ENCODE measurements at places on chromosomes 5 and 9.

GRCh38 chr5:61582205-61582820 lies 250.3 kb downstream of the ZSWIM6 start:
- DNase-seq, result no peak

- no peak for DNase-seq
Observed at GRCh38 chr5:21661184-21661583, 1192.0 kb downstream of the CDH12 start.

DNA sequence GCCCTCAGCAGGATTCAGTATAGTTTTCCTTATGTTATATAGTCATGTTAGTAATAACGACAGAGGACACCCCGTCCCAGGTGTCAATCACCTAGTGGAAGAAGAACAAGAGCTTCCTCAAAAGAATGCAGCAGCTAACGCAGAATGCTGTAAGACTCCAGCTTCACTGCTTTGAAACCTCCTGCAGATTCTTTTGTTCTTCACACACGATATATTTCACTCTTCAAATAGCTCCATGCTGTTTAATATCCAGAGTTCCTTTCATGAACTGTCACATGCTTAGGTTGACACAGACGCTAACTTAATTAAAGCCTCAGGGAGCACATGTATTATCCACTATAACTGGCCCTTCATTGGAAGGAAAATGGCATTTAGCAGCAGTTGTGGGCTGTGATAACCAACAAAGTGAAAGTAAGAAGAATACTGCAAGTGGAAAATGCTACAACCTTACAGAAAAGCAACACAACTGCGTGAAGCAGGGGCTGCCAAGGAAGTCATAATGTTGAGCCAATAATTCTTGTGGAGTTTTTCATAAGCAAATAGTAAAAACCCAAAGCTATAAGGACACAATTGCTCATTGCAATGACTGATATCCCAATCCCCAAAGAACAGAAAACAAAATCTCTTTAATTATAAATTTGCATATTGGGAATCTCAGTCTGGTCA lies 387.5 kb downstream of the PLK2 start:
- no peak for DNase-seq

GRCh38 chr9:105445203-105445881 lies 2.5 kb upstream of the FSD1L start:
- DNase-seq, result no peak

DNA sequence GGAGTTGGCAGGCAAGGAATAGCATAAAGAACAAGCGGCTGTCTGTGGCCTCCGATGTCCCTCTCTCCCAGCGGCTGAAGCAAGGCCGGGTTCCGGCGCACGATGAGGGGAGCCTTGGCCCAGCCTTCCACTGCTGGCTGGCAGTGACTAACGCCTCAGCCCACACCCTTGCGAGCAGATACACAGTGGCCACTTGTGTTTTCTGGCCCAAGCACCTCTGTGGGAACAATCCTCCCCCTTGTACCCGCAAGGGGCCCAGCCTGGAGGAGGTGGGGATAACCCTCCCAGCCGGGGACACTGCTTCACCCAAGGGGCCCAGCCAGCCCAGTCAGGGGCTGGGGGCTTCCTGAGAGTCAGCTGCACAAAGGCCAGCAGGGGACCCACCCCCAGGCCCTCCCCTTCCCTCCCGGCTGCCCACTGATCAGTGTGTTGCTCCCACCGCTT lies 23.2 kb downstream of the STK10 start:
- DNase-seq, result no peak

- no peak for DNase-seq
Observed at GRCh38 chr5:39970117-39970798, 545.5 kb upstream of the DAB2 start.

- no peak for DNase-seq
Observed at GRCh38 chr5:135156715-135157404, 122.8 kb upstream of the PITX1 start.

GRCh38 chr5:90690307-90690706 lies 131.7 kb downstream of the ADGRV1 start:
- no peak for DNase-seq

DNA sequence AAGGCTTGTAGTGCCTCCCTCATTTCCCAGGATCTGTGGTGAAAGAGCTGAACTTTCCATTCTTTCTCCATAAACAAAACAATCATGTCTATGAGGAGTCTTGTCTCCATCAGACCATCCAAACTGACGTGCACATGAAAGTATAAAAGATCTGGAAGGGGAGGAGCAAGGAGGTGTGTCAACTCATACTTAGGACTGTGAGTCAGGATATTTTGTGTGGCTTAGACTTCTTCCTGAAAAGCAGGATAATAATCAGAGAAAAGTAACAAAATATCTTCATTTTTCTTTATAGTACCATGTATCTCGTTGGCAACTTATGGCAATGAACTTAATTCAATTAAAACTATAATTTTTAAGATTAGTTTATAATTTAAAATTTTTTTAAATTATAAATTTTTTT lies 96.0 kb upstream of the PRRC1 start:
- no peak for DNase-seq

- no peak for DNase-seq
Observed at GRCh38 chr9:79799691-79800335, 228.0 kb downstream of the TLE4 start.

GRCh38 chr9:134381272-134381661 lies 55.0 kb downstream of the RXRA start:
- DNase-seq, result no peak

- no peak for DNase-seq
Observed at GRCh38 chr5:2263763-2264162, 381.0 kb upstream of the IRX4 start.
